Activated CD8-positive, alpha-beta memory T cell treated with anti-CD3 and anti-CD28 coated beads for 4 hours (primary cell): ENCODE measurements at places on chromosomes 11 and 22.

DNA sequence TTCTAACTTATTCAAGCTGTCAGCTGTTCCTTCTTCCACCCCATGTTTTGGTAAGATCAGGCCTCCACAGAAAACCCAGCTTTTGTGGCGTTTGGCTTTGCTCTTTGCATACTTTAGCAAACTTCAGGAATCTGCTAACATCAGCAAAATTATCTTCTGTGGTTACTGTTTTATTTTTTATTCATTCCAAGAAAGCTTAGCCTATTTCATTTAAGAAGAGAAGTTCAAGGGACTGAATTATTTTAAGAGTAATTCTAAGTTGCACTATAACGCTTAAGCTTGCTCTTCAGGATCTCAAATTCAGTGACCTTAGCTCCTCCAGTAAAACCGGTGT, 1.1 kb downstream of the JHY start:
- no peak for DNase-seq

DNA sequence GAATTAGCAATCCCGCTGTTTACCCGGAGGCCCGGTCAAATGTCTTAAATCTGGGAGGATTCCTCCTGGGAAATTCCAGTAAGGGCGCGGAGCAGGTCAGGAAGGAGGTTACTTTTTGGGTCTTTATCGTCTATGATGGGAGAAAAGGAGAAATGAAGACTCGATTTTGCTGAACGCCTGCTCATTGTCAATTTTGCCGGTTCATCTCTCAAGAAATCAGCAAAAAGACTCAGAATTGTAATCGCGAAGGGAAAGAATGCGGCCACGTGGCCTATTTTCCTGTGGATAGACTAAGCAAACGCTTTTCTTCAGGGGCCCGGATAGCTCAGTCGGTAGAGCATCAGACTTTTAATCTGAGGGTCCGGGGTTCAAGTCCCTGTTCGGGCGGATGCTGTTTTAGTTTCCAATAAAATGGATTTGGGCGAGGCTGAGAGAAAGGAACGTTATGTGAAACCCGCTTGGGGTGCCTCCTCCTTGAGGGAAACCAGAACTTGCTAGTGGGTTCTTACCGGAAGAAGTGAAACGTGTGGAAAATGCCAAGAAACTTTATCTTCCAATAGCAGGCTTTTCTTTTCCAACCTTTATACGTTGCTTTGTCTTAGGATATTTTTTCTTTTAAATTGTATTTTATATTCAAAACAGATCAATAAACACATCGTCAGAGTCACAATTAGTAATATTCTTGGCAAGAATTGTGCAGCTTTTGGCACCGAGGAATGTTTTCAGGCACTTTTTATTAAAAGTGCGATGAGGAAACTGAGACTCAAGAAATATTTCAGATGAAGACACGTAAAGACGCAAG, 45.0 kb downstream of the OR4D9 start:
- DNase-seq: peak; percentile 36

- DNase-seq: no peak
These were observed 13.2 kb upstream of the AIFM3 start for GRCh38 chr22:20953668-20954500.

GRCh38 chr22:39364714-39365491, 15.1 kb downstream of the SYNGR1 start:
- no peak for DNase-seq

DNA sequence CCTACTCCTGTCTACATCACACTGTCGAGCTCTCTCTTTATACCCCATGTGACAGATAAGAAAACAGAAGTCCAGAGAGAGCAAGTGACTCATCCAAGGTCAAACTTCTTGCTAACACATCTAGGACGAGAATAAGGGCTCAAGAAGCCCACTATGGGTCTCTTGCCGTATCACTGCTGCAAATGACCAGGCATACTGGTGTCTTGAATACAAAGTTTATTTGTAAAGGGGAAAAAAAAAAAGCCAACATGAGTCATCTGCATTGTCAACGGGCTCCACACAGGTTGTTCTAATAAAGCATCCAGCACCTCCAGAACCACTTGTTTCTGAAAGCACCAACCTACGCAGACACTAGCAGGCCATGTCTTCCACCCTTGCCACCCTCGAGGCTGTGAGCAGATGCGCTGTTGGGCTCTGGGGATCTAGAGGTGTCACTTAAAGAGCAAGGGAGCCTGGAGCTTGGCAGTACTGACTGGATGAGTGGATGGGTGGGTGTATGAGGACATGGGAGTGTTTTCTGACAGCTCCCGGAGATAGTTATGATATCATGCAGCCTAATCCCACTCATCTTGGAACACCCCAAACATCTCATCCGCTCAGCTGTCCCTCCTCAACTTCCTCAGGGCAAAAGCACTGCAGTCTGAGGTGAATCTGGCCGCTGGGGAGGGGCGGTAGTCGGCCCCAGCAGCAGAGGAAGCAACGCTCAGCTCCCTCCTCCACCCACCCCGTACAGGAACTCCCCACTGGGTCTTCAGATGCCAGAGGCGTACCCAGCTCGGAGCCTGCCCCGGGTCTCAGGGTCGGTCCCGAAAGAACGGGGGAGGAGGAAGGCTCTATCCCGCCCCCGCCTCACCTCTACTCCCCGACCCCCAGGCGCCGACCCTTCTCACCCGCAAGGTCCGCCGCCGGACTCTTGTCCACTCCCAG, 1.0 kb downstream of the SMCO4 start:
- DNase-seq: no peak

GRCh38 chr11:95104121-95104830, 14.6 kb downstream of the ENDOD1 start:
- DNase-seq: no peak

GRCh38 chr11:78282821-78283220, 94.1 kb downstream of the USP35 start:
- no peak for DNase-seq

DNA sequence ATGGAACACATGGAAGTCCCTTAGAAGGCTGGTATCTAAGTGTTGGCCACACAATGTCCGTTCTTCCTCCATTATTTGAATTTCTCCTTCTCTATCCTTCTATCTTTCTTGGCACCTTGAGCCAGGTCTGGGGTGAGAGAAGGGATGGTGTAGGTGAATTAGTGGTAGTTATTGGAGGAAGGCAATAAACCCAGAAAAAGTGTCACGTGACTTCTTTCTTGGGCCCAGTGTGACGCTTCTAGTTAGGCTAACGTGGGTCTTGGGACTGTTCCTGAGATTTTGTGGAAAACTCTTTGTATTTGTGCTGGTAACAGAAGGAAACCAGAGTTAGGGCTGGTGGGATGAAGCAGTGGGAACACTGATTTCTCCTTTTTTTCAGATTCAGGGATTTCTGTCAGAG, 53.1 kb upstream of the ELF5 start:
- DNase-seq: no peak

DNA sequence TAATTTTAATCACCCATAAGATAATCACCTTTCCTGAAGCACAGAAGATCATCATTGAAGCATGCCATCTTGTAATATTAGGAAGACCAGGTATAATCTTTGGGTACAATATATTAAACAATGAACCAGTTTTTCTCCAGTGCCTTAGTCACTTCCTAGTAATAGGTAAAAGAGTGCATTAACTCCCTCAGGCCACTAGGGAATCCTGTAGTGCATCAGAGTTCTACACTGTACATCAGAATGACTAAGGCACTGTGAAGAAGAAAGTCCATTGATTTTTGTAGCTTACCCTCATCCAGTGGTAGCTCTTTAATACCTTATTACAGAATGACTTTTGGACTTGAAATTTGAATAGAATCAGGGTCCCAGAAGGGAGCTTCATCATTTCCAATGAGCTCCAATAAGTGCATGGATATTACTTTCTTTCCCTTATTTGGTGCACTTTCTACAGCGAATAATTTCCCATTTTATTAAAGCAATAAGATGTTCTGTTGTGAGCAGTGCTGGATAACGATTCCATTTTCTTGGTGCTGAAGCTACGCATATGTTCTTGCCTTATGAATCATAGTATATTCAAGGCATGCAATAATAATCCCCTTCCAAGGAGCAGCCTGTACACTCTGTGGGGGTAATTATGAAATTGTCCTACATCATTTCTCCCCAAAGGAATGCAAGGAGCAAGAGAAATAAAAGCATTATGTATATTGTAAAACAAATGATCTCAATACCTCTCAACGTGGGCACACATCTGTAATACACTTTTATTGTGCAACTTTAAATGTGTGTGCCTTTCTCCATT, 4.7 kb downstream of the C11orf87 start:
- DNase-seq: no peak
